Osteocyte (in vitro differentiated cells): ENCODE measurements at places on chromosomes 6 and 20. TPM values are rescaled to one million over a fixed set of nuclear protein-coding genes. Genes with fewer than 3 reads are reported as not detected.

DNA sequence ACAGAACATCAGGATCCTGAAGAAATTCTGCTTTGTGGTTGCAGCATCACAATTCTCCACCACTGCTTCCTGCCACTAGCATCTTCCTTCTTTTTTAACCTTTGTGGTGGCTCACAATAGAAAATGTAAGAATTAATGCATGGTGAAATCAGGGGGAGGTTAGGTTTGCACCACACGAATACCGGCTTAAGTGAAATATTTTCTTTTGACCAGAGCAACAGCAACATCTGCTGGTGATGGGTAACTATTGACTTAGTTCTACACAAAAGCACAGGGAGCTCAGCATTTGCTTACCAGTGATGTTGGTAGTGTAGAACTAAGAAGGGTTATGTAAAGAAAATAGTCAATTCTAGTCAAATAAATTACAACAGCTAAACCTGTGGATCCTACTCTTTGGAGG is 280.5 kb downstream of the SYNE1 start:
- no peak for DNase-seq

Gene NEURL2
- 7.3 and 7.4 TPM in 2 replicates for total RNA-seq

Gene TRIM40
- total RNA-seq, result not detected in 2 replicates

Gene RFX6
- total RNA-seq, result not detected in 2 replicates

Gene GOPC
- total RNA-seq, result 27.3 and 27.6 TPM in 2 replicates

DNA sequence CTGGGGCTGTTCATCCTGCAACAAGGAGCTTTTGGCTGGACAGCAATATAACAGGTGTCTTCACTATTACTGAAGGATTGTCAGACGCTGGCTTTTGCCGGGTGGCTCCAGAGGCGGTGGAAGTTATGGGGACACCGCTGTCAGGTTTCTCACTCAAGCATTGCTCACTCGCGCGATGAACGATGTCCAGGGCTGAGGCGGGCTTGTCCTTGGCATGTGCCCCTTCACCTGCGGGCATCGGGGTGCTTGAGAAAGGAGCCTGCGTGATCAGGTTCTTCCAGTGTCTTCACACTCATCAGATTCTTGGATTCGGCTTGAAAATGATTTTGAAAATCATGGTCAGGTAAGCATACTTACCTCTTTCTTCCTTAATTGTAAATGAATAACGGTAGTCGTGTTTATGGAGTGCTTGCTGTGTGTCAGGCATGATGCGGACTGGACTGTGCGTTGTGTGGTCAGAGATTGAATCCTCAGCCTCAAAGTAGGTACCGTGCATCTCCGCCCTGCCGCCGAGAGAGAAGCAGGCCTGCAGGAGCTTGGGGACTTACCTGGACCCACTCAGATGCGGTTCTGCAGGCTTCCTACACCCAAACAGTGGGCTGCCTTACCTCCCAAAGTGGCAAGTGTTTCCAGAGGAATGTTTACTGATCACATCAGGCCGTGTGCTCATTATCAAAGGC is 18.3 kb upstream of the PYGB start:
- no peak for DNase-seq
